Skin of body (tissue), 3 donors: ENCODE measurements at places on chromosomes 1 and 21. TPM values are rescaled to one million over a fixed set of nuclear protein-coding genes. Genes with fewer than 3 reads are reported as not detected.

Gene OLIG2
- 0.10 TPM for total RNA-seq

DNA sequence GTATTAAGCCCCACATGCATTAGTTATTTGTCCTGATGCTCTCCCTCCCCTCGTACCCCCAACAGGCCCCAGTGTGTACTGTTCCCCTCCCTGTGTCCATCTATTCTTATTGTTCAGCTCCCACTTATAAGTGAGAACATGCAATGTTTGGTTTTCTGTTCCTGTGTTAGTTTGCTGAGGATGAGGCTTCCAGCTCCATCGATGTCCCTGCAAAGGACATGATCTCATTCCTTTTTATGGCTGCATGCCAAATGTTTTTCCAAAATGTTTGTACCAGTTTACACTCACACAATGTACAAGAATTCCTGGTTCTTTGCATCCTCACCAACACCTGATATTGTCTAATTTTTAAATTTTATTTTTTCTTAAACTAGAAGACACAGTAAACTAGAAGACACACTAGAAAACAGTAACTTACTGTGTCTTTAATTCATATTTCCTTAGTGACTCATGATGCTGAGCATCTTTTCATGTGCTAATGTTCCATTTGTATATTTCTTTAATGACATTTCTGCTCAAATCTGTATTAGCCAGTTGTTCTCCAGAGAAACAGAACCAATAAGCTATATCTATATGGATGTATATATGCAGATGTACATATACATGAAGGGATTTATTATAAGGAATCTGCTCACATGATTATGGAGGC is 19.4 kb upstream of the USP1 start:
- DNase-seq: no peak

Gene DIRAS3
- 1.4 TPM for total RNA-seq

DNA sequence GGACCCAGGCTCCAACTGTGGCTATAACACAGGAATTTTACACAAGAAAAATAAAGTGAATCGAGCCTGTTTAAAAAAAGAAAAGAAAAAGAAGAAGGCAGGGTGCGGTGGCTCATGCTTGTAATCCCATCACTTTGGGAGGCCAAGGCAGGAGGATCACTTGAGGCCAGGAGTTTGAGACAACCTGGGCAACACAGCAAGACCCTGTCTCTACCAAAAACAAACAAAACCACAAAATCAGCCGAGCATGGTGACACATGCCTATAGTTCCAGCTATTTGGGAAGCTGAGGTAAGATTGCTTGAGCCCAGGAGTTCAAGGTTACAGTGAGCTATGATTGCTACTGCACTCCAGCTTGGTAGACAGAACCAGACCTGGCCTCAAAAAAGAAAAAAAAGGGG is 17.7 kb downstream of the MTF1 start:
- DNase-seq: no peak

DNA sequence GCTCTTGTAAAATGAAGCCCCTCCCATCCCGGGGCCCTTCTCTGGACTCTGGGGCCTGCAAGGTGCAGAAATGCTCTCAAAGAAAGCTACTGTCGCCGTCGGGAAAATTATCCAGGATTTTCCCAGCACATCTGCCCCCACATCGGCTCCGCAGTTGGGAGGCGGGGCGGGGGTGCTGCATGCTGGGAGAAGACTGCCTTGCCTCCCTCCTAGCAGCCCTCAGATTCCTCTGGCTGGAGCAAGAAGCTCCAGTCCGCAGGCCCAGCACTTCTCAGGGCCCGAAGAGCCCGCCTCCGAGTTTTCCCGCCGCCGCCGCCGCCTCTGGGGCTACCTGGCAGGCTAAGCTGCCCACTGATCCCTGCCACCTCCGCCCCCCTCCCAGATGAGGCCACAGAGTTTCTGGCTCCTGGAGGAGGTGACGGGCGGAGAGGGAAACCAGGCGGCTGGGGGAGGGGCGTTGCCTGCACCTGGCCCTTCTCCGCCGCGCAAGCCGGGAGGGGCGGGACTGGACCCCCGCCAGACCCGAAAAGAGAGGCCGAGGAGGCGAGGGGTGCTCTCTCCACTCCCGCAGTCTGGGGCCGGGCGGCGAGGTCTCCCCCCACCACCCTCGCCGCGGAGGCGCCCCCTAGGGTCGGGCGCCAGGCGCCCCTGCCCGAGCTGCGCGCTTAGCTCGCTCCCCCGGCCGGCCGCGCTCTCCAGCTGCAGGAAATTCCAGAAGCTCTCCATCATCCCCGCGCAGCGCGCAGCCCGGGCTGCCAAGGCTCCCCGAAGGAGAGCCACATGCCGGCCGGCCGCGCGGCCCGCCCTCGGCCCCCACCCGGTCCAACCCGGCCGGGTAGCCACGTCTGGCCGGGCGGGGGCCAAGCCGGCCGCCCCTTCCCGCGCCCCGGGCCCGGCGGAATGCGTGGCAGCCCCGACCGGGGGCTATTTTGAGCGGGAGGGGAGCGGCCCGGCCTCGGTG is 28.8 kb downstream of the AHDC1 start:
- peak; percentile 82 for DNase-seq

DNA sequence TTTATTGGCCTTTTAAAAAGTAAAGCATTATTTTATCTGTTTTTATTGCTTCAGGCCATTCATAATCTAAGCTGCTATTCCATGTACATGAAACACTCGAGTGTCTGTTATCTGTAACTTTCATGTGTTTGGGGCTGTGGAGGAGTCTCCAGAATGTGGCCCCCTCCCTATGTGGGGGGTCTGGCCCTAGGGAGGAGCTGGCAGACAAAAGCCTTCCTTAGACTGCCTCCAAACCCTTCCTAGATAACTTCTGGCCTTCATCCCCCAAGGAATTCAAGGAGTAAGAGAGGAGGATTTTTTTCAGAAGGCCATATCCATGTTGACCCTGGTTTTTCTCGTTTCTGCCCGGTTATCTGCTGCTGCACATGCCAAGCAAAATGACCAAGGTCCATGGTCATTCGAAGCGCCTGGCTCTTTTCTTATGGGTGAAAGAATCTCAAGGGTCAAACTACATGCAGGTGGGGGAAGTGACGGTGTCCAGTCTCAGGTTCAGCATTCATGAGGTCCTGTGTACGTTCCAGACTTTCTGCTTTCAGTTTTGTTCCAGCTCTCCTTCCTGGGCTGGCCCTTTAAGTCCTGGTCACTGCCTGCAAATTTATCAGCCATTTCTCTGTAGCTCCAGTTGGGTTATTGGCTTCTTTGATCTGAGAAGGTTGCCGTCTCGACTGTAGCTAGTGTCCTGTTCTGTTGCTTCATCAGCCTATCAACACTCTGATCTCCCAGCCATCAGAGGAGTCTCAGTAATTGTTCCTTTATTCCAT is 8.3 kb downstream of the TENT5C start:
- DNase-seq: no peak

- no peak for DNase-seq
Observed at GRCh38 chr1:235952950-235953615, 86.4 kb upstream of the LYST start.

GRCh38 chr1:247517795-247518612 is 18.2 kb downstream of the OR2C3 start:
- DNase-seq: no peak

DNA sequence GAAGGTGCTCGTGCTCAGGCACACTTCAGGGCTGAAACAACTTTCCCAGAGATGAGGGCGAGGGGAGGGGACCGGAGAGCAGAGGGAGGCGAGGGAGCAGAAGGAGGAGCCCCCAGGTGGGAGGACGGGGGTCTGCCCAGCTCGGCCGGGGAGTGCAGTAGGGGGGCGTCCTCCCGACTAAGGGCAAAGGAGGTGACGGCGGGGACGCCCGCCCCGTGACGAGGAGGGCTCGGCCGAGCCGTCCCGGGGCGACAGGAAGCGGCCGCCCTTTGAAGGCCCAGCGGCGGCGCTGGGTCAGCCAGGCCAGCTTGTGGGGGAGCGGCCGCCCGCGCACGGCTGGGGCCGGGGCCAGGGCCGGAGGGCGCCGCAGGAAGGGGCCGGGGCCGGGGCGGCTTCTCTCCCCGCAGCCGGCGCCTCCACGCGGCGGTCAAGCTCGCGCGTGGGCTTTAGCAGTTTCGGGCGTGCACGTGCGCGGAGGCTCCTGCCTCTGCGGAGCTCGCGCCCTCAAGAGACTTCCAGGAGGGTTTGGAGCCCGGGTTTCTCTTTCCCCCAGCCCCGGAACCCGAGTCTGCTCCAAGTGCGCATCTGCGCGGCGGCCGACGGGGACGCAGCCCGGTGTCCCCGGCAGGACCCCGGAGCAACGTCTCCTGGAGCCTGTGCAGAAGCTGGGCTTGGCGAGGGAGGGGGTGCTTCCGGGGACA is 100.8 kb upstream of the SLC45A1 start:
- DNase-seq: no peak

GRCh38 chr1:36874271-36875060 is 159.8 kb downstream of the GRIK3 start:
- DNase-seq: no peak

DNA sequence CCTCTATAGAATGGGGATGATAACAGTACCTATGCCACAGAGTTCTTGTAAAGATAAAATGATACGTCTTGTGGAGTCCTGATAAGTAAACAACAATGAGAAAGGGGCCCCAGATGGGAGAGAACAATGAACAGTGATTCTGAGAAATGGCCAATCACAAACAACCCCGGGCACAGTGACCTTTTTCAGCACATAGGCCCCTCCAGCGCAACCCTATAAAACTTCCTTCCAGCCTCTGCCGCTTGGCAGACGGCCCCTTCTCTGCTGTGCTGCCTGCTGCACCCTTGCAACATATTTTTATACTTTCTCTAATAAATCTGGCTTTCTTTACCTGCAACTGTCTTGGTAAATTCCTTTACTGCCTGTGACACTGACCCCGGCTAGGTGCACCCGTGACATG is 8.9 kb downstream of the RCAN1 start:
- no peak for DNase-seq

- no peak for DNase-seq
Observed at GRCh38 chr1:39799770-39800470, 11.3 kb upstream of the BMP8B start.

- no peak for DNase-seq
Observed at GRCh38 chr1:230145953-230146476, 79.0 kb downstream of the GALNT2 start.

- peak; percentile 13 for DNase-seq
Observed at GRCh38 chr21:37967036-37967435, 50.8 kb upstream of the KCNJ6 start.

DNA sequence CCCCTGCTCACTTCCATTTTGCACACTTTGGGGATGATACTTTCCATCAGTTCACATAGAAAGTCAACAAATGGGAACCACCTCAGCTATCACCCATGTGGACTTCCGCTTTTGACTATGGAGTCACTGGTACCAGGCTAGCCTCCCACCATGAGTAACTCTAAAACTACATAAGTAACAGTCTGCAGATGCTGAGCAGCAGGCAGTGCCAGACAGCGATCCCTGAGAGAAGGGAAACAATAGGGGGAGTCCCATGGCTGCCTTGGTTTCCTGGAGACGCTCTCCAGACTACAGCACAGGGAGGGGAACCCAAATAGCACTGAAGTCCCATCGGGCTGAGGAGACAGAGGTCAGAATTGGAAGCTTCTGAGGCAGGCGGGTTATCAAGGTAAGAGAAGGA is 2.8 kb upstream of the TFF2 start:
- no peak for DNase-seq

GRCh38 chr1:61472876-61473275 is 252.1 kb downstream of the TM2D1 start:
- no peak for DNase-seq

Gene PTPRC
- 25.4 TPM for total RNA-seq

Gene TCHH
- 315 TPM for total RNA-seq

Gene TPR
- 87.7 TPM for total RNA-seq

- DNase-seq: no peak
Observed at GRCh38 chr1:230109895-230110667, 43.0 kb downstream of the GALNT2 start.

DNA sequence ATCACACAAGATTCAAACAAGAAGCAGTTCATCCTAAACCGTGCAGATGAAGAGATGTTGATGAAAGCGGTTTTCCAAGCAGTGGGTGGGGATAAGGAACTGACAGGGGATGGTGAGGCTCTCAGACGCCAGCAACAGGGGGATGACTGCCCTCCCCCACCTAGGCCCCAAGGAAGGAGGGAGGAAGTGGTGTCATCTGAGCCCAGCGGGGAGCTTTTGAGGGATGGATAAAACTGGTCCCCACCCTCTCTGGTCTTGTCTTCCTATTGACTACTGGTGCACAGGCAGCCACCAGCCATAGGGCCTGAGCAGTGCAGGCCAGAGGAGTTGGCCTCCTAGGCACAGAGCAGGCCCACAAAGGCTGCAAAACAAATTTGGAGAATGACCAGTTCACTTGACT is 175.5 kb downstream of the HUNK start:
- no peak for DNase-seq

DNA sequence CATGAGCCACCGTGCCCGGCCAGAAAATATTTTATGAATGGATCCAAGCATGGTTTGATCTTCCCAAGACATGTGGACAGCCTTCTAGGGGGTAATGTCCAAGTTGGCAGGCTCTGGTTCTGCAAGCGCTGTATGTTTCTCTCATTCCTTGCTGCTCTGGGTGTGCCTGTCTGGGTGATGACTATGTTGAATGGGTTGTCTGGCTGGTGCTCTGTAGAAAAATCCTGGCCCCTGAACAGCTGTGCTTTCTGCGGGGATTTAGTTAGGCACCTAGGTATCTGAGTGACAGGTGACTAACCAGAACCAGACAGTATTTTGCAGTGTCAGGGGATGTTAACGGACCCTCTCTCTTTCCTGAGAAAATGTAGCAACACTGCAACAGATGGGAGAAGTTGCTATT is 14.1 kb downstream of the HUNK start:
- DNase-seq: peak; percentile 69

Gene FYB2
- 0.30 TPM for total RNA-seq

Gene DCDC2B
- not detected for total RNA-seq

DNA sequence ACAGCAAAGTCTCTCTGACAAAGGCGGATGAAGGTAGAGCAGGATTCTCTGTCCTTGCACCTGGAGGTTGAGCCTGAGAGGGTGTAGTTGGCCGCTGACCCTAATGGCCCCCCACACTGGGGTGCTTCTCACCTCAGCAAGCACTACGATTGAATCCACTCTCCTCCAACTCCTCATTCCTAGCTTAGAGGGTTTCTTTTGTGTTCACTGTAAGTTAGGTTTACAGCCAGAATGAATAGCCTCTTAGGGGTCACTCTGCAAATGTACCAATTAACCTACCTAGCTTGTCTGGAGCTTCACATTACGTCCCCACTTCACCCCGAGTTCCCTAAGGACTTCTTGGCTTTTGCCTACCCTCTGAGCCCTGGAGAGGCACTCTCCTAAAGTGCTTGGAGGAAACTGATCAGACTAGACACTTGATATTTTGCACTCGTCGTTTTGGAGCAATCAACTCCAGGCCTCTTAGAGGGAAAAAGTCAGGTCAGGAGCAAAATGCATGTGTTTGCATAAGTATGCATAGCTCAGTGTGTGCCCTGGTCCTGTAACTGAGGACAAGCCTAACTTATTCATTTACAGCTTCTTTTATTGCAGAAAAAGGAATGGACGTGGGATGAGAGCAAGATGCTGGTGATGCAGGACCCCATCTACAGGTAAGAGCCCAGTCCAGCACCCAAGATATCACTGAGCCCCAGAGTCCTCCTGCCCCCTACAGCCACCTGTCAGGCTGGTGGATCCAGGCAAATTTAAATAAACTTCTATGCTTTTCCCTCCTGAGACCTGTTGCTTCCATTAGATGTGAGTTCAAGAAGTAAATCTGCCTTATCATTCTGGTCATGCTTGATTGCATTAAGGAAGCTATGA is 76.4 kb downstream of the SPATA46 start:
- DNase-seq: no peak
